ENCODE measurements at places on chromosomes 7 and 10.

GRCh38 chr10:56319386-56319785, 41.7 kb downstream of the ZWINT start:
- DNase-seq = peak; percentile 2

DNA sequence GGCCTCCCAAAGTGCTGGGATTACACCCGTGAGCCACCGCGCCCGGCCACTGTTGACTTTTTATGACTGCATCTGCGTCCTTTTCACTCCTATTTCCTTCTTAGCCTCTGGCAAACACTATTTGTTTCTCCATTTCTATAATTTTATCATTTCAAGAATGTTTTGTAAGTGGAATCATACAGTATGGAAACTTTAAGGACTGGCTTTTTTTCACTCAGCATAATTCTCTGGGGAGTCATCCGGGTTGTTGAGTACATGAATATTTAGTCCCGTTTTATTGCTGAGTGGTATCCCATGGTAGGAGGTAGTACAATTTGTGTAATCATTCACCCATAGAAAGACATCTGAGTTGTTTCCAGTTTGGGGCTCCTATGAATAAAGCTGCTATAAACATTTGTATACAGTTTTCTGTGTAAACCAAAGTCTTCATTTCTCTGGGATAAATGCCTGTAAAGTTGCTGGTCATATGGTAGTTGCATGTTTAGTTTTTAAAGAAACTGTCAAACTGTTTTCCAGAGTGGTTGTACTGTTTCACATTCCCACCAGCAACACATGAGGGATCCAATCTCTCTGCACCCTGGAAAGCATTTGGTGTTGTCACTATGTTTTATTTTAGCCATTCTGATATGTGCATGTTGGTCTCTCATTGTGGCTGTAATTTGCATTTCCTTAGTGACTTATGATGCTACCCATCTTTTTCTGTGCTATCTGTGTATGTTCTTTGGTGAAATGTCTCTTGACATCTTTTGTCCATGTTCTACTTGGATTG, 139.6 kb upstream of the EEPD1 start:
- no peak for DNase-seq

DNA sequence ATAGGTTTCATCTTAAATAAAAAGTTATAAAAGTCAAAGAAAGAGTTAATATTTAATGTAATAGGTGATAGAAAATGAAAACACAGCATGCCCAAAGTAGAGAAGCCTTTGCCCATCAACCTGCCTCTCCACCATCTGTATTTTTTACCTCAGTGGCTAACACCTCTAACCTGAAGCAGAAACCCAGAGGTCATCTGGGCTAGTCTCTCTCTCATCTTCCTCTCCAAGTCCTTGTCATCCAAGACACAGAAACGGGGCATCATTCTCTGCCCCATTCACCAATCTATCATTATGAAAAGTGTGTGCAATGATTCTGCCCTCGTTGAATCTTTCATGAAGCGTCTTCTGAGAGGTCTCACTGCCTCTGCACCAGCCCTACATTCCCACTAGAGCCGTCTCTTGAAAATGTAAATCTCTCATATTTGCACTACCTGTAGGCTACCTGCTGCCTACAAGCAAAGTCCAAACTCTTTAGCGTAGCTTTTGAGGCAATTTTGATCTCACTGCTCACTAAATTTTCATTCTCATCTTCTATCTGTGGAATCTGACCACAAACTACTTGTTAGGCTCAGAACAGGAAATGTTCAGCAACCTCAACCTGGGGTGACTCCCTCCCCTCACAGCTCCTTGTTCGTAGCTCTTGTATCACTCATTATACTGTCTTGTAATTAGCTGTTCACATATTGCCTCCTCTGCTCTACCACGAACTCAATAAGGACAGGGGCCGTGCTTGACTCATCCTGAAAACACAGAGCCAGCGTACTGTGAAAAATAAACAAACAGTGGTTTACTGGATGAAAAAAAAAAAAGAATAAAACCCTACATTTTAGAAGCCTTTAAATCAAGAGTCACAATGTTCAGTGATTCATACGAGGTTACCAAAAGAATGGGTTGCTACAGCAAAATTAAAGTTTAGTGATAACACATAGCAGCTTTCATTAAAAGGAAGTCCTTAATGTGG, 83.1 kb downstream of the CTNNA3 start:
- peak; percentile 16 for DNase-seq

GRCh38 chr7:107506674-107507339, 37.0 kb downstream of the GPR22 start:
- DNase-seq = no peak

DNA sequence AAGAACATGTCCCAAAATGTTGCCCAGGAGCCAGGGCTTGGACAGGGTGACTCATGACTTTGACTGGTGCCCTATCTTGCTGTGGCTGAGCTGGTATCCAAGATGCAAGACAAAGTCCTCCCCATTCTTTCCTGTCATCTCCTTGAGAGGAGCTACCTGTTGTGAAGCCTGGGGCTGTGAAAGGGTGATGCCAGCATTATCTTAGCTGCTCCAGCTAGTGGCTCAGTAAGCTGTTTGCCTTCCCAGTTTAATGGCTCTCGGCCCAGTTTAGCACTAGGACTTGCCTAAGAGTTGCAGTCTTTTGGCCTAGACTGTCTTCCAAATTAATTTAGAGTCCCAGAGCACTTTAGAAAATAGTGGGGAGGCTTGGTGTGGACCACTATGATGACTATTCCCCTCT, 424.3 kb upstream of the NRG3 start:
- no peak for DNase-seq

DNA sequence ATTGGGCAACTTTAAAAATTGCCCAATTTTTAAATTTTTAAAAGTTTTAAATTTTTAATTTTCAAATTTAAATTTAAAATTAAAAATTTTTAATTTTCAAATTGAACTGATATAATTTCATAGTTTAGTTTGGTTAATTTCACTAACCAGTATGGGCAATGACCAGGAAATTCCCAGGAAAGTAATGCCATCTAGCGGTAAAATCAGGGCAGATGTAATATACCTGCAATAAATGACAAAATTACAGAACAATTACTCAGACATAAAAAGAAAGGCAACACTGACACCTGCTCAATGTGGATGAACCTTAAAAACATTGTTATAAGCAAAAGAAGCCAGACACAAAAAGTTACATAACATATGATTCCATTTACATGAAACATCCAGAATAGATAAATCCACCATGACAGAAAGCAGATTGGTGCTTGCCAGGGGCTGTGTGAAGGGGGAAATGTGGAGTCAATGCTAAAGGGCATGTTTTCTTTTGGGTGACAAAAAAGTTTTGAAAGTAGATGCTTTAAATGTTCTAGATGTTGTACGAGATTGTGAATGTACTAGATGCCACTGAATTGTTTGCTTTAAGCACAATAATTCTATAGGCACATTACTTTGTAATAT, 28.6 kb upstream of the SLC16A12 start:
- peak; percentile 57 for DNase-seq

GRCh38 chr10:118409295-118409694, 67.2 kb upstream of the FAM204A start:
- DNase-seq = no peak

GRCh38 chr7:31022726-31023125, 29.4 kb upstream of the ADCYAP1R1 start:
- no peak for DNase-seq

GRCh38 chr7:132877573-132877972, 204.3 kb downstream of the CHCHD3 start:
- DNase-seq = no peak

- DNase-seq = no peak
These were observed 6.9 kb upstream of the HYCC1 start for GRCh38 chr7:23020742-23021401.

DNA sequence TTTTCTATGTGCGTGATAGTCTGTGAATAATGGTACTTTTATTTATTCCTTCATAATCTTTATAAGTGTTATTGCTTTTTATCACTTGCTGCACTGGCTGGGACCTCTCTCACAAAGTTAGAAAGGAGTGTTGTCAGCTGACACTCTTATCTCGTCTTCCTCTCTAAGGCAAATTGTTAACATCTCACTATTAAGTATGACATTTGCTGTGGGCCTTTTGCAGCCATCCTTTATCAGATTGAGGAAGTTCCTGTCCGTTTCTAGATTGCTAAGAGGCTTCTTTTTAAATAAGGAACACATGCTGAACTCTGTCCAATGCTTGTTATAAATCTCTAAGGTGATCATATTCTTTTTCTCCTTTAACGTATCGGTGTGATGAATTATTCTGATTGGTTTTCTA, 27.4 kb upstream of the DIP2C start:
- DNase-seq = no peak

GRCh38 chr7:54981913-54982312, 36.9 kb upstream of the EGFR start:
- no peak for DNase-seq

GRCh38 chr7:140722254-140722653, 25.7 kb downstream of the NDUFB2 start:
- no peak for DNase-seq

GRCh38 chr10:119403921-119404320, 138.6 kb downstream of the RGS10 start:
- no peak for DNase-seq

GRCh38 chr7:78690174-78690573, 763.3 kb downstream of the MAGI2 start:
- DNase-seq = no peak

- DNase-seq = no peak
These were observed 45.0 kb upstream of the AGBL3 start for GRCh38 chr7:134941185-134941900.

DNA sequence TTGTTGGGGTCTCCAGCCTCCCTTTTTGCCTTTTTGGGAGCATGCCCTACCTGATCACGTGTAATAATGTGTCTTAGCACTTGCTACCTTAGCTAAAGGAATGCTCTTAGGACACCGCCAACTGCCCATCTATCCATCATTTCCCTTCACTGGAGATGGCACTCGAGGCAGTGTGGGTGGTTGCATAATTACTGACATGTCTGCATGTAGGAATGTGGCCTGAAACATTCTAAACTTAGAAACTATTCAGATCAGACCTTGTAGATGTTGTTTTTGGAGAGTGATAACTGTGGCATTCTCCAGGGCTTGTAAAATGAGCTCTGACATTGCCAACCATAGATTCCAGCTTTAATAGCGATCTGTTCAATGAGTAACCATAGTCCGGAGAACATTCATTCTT, 365.8 kb downstream of the BBS9 start:
- DNase-seq = no peak

- no peak for DNase-seq
These were observed 54.8 kb downstream of the AUTS2 start for GRCh38 chr7:69652947-69653701.

GRCh38 chr10:25304606-25305005, 129.8 kb downstream of the GPR158 start:
- DNase-seq = no peak

DNA sequence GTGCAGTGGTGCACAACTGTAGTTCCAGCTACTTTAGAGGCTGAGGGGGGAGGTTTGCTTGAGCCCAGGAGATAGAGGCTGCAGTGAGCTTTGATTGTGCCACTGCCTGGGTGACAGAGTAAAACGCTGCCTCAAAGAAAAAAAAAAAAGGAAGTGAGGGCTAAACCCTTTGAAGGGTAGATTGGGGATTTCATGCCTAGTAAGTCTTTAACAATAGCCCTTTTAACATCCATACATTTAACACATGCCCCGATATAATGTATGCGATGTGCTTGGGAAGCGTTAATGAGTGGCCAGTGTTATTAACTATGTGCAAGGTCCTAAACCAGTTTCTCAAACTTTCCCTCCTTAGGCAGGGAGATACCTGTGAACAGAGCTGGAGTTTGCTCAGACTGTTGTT, 229.2 kb upstream of the HPS1 start:
- no peak for DNase-seq

GRCh38 chr7:2138146-2138765, 94.5 kb downstream of the MAD1L1 start:
- DNase-seq = peak; percentile 92

DNA sequence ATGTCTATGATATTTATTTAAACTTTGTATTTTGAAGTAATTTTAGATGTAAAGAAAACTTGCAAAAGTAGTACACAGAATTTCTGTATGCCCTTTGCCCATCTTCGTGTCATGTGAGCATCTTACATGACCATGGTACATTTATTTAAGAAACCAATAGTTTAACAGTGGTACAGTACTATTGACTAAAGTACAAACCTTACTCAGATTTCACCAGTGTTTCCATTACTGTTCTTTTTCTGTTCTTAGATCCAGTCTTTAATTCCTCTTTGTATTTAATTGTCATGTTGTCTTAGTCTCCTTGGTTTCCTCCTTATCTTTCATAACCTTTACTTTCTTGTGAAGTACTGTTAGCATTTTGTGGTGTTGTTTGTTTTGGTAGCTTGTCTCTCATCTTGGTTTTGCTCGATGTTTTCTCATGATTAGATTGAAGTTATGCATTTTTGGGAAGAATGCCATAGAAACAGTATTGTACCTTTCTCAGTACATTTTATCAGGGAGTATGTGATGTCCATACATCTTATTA, 24.1 kb downstream of the TAX1BP1 start:
- no peak for DNase-seq

GRCh38 chr10:60977161-60978122, 33.5 kb upstream of the RHOBTB1 start:
- no peak for DNase-seq

DNA sequence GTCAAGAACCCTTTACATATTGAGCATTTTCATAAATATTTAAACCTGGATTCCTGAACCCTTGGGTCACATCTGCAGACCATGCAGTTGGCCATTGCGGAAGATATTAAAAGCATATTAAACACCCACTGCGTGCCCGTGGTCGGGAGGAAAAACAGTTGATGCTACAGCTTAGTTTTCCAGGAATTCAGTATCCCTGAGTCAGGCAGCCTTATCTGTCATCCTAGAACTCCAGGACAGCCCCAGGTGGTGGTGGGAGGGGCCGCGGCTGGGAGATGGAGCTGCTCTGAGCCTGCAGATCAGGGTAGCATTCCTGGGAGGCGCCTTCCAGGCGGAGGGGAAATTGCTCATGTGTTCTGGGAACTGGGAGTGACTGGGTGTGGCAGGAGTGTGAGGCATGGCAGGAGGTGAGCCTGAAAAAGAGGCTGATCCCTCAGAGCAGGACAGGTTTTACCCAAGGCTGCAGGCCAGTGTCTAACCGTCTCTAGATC, 222.9 kb upstream of the SH2B2 start:
- no peak for DNase-seq

GRCh38 chr7:125563557-125563956, 633.9 kb upstream of the POT1 start:
- DNase-seq = no peak

GRCh38 chr10:8543361-8544056, 489.0 kb downstream of the GATA3 start:
- DNase-seq = no peak

GRCh38 chr10:77514870-77515269, 122.7 kb downstream of the KCNMA1 start:
- DNase-seq = no peak

GRCh38 chr7:143505838-143506237, 28.2 kb downstream of the TAS2R41 start:
- no peak for DNase-seq

- DNase-seq = peak; percentile 70
These were observed 20.9 kb upstream of the CYP26C1 start for GRCh38 chr10:93039721-93040120.

DNA sequence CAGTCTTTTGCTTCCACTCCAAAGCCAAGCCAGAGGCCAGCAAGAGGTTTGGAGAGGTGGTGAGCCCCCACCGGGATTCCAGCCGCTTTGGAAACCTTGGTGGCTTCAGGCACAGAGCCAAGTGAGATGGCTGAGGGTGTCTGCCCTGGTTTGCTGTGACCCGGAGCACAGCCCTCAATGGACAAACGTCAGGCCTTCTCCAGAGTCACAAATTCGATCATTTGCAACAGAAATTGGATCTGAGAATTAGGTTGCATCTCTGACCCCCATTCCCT, 885 bp upstream of the NKX1-2 start:
- no peak for DNase-seq

GRCh38 chr10:118720685-118721538, 33.9 kb downstream of the CACUL1 start:
- DNase-seq = peak; percentile 44

Measured in GM13976 (cell line).